CD4-positive, alpha-beta T cell treated with Interleukin-21 for 1 hour (primary cell): ENCODE measurements at places on chromosomes 16 and 17.

DNA sequence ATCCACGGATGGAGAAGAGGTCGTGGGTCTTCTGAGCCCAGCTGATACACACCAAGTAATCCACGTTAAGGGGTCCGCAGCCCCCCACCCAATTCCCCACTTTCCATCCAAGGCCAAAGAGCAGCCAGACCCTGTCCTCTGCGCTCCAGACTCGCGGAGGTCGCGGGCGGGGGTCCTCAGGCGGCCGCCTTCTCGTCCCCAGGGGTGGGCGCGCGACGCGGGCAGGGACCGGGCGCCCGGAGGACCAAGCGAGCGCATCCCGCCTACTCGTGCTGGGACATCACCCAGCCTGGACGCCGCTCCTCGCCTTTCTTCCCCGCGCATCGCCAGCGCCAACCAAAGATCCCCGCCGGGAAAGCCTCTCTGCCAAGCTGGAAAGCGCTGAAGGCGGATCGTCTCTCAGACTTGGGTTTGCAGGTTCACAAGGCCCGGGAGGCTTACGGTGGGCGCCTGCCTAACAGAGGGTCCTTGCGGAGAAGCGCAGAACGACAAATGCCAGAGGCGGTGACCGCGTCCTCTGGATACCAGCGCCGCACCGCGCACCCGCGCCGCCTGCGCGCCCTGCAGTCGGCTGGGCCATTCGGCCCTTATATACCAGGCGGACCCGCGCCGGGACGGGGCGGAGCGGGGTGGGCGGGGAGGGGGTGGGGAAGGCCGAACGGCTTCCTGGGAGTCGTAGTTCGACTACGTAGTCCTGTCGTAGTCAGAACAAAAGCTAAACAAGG is 471.6 kb downstream of the SOX9 start:
- DNase-seq = peak; percentile 75

- DNase-seq = peak; percentile 25
These were observed 13.6 kb downstream of the ATPAF2 start for GRCh38 chr17:18025241-18025944.

GRCh38 chr17:64653325-64653984 is 8.7 kb downstream of the SMURF2 start:
- DNase-seq = no peak

GRCh38 chr16:4426021-4426684 is 485 bp downstream of the DNAJA3 start:
- DNase-seq = no peak

- DNase-seq = no peak
These were observed 3.0 kb upstream of the CD68 start for GRCh38 chr17:7576432-7576937.

DNA sequence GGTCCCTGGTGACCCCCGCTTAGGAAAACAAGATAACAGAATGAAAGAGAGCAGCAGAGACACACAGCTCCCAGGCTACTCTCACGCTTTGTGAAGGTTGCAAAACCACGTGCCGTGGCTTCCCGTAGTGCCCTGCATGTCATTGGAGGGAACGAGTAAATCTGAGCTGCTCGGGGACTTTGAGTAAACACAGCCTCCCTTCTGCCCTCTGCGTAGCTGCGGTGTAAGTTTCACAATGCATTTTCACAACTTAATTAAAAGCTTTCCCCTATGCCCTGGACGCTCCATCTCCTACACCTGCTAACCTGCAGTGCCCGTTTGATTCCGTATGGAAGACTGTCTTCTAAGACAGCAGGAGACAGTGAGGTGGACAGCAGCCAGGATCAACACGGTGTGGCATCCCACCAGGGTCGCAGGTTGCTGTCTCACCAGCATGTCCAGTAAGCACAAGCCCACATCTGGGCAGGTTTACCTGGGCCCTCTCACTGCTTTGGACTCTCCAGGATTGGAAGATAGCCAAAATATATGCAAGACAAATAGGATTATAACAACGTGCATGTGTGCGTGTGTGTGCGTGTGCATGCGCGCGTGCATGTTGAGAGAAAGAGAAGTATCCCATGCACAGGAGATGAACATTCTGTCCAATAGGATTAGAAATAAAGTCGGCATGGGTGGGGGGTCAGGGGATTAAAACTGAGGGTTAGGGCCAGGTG is 116.4 kb upstream of the RCVRN start:
- no peak for DNase-seq

DNA sequence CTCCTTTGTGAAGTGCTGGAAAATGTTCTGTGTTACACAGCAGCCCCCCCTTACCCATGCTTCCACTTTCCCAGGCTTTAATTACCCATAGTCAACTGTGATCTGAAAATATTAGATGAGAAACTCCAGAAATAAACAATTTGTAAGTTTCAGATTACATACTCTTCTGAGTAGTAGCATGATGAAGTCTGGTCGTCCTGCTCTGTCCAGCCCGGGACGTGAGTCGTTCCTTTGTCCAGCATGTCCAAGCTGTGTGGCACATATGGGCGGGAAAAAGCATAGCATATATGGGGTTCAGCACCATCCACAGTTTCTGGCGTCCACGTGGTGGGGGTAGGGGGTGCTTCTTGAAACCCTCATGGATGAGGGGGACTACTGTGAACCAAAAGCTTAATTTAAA is 83.5 kb downstream of the BANP start:
- DNase-seq = no peak

- DNase-seq = no peak
These were observed 1.8 kb upstream of the NOTUM start for GRCh38 chr17:81962499-81963441.

GRCh38 chr17:15398291-15398690 is 56.9 kb upstream of the TEKT3 start:
- no peak for DNase-seq

- DNase-seq = no peak
These were observed 3.0 kb downstream of the JPT2 start for GRCh38 chr16:1681032-1681431.

DNA sequence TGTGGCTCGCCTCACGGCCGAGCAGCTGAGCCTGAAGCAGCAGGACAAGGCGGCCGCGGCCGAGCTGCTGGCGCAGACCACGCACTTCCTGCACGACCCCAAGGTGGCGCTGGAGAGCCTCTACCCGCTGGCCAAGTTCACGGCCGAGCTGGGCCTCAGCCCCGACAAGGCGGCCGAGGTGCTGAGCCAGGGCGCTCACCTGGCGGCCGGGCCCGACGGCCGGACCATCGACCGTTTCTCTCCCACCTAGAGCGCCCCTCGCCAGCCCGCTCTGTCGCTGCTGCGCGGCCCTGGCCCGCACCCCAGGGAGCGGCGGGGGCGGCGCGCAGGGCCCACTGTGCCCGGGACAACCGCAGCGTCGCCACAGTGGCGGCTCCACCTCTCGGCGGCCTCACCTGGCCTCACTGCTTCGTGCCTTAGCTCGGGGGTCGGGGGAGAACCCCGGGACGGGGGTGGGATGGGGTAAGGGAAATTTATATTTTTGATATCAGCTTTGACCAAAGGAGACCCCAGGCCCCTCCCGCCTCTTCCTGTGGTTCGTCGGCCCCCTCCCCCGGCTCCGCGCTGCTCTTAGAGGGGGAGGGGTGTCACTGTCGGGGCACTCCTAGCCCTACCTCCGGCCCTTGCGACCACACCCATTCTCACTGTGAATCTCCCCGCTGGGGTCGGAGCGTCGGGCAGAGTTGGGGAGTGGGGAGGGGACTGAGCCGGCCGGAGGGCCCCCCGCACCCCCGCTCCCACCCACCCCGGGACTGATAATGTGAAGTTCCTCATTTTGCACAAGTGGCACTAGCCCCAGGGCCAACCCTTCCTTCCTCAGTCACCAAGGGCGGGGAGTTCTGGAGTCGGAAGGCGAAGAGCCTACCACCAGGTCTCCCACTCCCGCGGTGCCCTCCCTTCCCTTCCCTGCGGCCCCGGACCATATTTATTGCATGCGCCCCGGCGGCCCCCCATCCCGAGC is 4.0 kb downstream of the HIC1 start:
- DNase-seq = peak; percentile 66

DNA sequence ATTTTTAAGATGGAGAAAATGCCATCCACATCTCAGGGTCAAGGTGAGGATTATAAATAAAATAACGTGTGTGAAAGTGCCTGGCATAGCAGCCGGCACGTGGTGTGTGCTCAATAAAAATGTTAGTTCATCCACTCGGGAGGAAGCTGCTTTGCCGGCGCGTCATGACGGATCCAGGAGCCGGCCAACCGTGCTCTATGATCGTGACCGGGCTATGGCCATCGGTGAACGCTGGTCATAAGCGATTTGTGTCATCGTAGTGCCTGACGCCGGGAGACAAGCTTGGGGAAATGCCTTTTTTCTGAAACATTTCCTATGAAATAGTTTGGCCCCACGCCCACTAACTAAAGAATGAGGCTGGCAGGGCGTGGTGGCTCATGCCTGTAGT is 74.0 kb downstream of the CMC2 start:
- DNase-seq = no peak

GRCh38 chr16:74568961-74569631 is 37.8 kb downstream of the GLG1 start:
- DNase-seq = no peak
